ENCODE measurements at places on chromosomes 3 and 15. TPM values are rescaled to one million over a fixed set of nuclear protein-coding genes. Genes with fewer than 3 reads are reported as not detected.

C3orf85 gene
- total RNA-seq = not detected

FLNB gene
- total RNA-seq = 46.1 TPM

LRRC34 gene
- 6.3 TPM for total RNA-seq

TMEM266 gene
- total RNA-seq = not detected

GOLGA6L7 gene
- total RNA-seq = not detected

DUOXA2 gene
- total RNA-seq = not detected

GRCh38 chr3:69254351-69254750 lies 131.5 kb downstream of the FRMD4B start:
- DNase-seq = no peak

- no peak for DNase-seq
Measured at GRCh38 chr3:54900838-54901591, 26.8 kb downstream of the LRTM1 start.

DNA sequence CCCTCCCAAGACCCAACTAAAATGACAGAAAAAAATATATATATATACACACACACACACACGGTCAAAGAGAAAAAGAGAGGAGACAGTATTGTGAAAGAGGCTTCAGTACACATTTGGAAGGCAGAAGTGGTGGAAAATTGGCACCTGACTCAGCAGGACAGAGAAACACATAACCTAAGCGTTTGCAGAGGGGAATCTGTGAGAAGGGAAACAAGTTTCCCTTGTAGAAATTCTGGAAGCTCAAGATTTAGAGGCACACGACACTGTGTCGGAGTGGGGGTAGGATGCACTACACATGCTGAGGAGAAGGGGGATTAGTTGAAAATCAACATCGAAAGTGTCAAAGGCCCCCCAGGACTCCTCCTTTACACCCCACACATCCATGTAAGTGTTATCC lies 53.1 kb downstream of the PAK2 start:
- DNase-seq = no peak

DNA sequence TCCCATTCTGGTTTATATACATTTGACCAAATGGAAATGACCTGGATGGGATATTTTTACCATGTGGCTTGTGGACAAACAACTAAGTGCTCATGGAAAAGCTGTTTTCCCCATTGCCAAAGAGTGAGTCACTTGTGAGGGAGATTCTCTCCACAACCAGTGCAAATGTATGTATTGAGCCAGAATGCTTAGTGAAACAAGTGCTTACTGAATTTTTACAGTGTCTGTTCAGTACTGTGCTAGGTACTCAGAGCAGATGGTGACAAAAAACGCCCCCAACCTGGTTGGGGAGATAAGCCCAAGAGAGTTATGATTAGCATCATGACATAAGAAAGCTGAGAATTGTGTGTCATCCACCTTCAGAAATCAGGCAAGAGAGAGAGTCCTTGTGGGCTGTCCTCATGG lies 2.3 kb downstream of the CHP1 start:
- DNase-seq = no peak

DNA sequence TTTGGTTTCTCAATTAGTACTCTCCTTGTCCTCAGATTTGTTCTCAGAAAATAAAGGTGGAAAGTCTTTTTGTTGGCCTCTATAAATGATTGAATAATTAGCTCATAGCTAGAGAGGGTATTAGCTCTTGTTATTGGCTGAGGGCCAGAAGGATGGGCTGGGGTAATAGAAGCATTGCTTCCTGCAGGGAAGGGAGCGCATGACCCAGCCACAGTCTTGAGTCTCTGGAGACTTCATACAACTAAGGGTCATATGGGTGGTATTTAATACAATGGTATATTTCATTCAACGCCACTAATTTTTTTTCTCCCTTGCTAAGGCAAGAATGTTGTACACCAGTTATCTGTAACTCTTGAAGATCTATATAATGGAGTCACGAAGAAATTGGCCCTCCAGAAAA lies 8.4 kb downstream of the DNAJA4 start:
- DNase-seq = no peak

All from activated T-cell treated with anti-CD3 and anti-CD28 coated beads, Interleukin-2, amount 50 U/mL, for 72 hours (primary cell).